PC-3 (cell line): ENCODE measurements at places on chromosomes 1 and 21. TPM values are rescaled to one million over a fixed set of nuclear protein-coding genes. Genes with fewer than 3 reads are reported as not detected.
A peak's percentile ranks its signal among the peaks of the same experiment; 100 is the strongest.

- no peak for DNase-seq
Measured at GRCh38 chr1:94528299-94528698, 13.3 kb downstream of the F3 start.

- no peak for DNase-seq
Measured at GRCh38 chr21:15761507-15762100, 31.8 kb downstream of the USP25 start.

AIM2 gene
- not detected in 2 replicates for total RNA-seq

GRCh38 chr1:184492536-184492935 lies 105.7 kb downstream of the C1orf21 start:
- DNase-seq = no peak

DNA sequence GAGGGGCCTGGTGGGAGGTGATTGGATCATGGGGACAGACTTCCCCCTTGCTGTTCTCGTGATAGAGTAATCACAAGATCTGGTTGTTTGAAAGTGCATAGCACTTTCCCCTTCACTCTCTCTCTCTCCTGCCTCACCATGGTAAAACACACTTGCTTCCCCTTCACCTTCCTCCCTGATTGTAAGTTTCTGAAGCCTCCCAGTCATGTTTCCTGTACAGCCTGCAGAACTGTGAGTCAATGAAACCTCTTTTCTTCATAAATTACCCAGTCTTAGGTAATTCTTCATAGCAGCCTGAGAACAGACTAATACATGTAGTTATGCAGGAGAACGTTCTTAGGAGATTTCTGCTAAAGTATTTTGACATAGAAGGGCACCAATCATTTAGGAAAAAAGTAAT lies 59.9 kb upstream of the FBXO28 start:
- no peak for DNase-seq

DNA sequence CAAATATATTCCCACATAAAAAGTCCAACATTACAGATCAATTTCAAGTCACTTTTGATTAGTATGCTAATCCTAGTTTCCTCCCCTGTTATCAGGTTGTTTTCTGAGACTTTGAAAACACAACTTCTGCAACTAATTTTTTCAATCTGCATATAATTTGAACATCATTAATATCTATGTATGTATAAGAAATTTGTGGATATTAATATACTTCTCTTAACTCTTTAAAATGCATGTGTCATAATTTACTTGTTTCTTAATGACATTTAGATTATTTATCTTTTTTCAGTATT lies 48.6 kb downstream of the EXO1 start:
- no peak for DNase-seq

GRCh38 chr1:193060938-193061337 lies 1.5 kb downstream of the RO60 start:
- no peak for DNase-seq

RPTN gene
- total RNA-seq = not detected in 2 replicates

- DNase-seq = no peak
Measured at GRCh38 chr21:28167366-28167765, 825.3 kb downstream of the LTN1 start.

KCNJ9 gene
- total RNA-seq = not detected in 2 replicates

- no peak for DNase-seq
Measured at GRCh38 chr1:68511254-68511653, 14.4 kb upstream of the DEPDC1 start.

TTC22 gene
- 21.8 and 31.3 TPM in 2 replicates for total RNA-seq

DNA sequence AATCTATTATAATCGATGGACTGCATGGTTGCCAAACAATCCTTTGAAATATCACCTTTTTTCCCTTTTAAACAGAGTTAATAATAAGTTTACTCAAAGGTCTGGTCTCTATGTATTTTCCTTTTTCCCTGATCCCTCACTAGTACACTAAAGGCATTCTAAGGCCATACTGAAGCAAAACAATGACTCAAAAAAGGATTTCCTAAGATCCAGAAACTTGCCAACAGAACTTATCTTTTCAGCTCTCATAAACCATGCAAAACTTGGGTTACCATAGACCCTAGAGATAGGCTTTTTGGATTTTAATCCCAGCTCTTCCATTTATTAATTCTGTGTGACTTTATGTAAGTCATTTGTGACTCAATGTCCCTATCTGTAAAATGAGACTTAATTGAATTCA lies 77.1 kb downstream of the IFI44 start:
- no peak for DNase-seq

PTCH2 gene
- total RNA-seq = 0.12 TPM in 1 of 2 replicates, not detected in the other

- peak; percentile 97 for DNase-seq
Measured at GRCh38 chr1:115210302-115210711, 121.0 kb upstream of the TSPAN2 start.

GRCh38 chr1:241697640-241698018 lies 45.5 kb downstream of the WDR64 start:
- DNase-seq = no peak

GRCh38 chr1:66374148-66374547 lies 159.8 kb upstream of the SGIP1 start:
- DNase-seq = no peak

GRCh38 chr1:225257081-225257480 lies 170.8 kb downstream of the LBR start:
- no peak for DNase-seq

DNA sequence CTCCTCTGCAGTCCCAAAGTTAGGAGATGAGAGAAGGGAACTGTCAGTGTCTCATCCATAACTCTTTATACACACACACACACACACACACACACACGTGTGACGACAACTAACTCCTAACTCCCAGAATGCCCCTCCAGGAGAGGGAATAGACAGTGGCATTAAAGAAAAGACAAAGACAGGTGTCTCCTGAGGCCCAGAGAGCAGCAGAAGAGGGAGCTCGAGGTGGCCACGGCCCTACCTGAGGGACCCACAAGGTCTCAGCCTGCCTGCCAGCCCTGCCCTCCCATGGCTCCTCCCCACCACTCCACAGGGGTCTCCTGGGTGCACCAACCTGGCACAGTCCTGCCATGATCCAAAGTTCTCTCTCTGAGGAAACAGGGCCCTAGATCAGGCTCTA lies 1.6 kb upstream of the PHLDA3 start:
- no peak for DNase-seq

- no peak for DNase-seq
Measured at GRCh38 chr1:57832612-57833011, 408.8 kb upstream of the DAB1 start.

LIN28A gene
- total RNA-seq = not detected in 2 replicates

VSIG8 gene
- 0.29 and 0.47 TPM in 2 replicates for total RNA-seq

DNA sequence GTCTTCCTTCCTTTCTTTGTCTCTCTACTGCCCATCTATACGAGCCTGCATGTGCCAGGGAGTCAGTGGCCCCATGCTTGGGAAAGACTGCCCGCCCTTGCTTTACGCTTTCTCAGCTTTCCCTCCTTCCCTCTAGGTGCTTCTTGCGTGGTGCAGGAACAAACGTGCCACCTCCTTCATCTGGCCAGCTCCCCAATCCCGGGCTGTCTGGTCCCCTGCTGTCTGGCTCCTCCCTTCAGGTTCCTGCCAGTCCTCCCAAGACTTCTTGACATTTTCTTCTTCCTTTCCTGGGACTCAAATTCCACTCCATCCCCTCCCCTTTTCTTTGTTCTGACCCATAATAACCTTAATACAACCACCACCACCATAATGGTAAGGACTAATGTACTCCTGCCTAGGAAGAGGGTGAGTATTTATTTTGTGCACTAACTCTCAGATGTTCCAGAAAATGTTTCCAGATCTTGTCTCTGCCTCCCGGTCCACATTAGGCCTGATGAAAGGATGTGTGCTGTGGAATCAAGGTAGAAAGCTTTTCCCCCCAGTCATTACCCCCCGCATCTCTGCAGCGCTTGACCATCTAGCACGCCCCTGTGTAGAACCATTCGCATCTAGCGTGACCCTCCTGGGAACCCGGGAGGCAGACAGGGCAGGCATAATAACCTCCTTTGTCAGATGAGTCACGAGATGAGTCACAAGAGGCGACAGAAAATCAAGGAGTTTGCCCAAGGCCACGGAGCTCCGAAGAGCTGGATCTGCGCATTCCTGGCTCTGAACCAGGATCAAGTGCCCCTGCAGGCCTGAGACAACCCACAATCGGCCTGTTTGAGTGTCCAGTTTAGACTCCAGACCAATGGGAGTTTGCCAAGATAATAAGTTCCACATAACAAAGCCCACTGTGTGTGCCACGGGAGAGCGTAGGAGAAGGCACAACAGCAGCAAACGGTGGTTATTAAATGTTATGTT lies 60.1 kb upstream of the NEK2 start:
- DNase-seq = peak; percentile 99

- DNase-seq = no peak
Measured at GRCh38 chr1:176720838-176721237, 257.9 kb downstream of the PAPPA2 start.

S100B gene
- not detected in 2 replicates for total RNA-seq

GRCh38 chr1:93653656-93654055 lies 28.0 kb downstream of the BCAR3 start:
- DNase-seq = no peak

GRCh38 chr21:40706806-40707655 lies 139.9 kb downstream of the DSCAM start:
- no peak for DNase-seq

PROK1 gene
- total RNA-seq = not detected in 2 replicates

- DNase-seq = no peak
Measured at GRCh38 chr1:11071463-11072215, 11.8 kb upstream of the SRM start.

AMPD1 gene
- not detected in 2 replicates for total RNA-seq

LCA5L gene
- 0.40 and 0.98 TPM in 2 replicates for total RNA-seq

DNA sequence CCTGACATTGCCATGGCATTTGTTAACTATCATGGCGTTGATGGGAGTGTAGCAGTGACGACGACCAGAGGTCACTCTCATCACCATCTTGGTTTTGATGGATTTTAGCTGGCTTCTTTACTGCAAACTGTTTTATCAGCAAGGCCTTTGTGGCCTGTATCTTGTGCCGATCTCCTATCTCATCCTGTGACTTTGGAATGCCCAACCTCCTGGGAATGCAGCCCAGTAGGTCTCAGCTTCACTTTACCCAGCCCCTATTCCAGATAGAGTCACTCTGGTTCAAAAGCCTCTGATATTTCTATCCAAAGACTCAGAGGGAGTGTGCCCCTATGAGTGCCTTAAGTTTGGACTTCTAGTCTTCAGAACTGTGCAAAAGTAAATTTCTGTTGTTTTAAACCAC lies 130.1 kb downstream of the ADAMTS1 start:
- no peak for DNase-seq

GRCh38 chr1:100440075-100440809 lies 87.9 kb downstream of the CDC14A start:
- no peak for DNase-seq

- no peak for DNase-seq
Measured at GRCh38 chr1:177812144-177812543, 157.7 kb downstream of the SEC16B start.

- peak; percentile 61 for DNase-seq
Measured at GRCh38 chr1:168585191-168585590, 8.8 kb downstream of the XCL1 start.

DNA sequence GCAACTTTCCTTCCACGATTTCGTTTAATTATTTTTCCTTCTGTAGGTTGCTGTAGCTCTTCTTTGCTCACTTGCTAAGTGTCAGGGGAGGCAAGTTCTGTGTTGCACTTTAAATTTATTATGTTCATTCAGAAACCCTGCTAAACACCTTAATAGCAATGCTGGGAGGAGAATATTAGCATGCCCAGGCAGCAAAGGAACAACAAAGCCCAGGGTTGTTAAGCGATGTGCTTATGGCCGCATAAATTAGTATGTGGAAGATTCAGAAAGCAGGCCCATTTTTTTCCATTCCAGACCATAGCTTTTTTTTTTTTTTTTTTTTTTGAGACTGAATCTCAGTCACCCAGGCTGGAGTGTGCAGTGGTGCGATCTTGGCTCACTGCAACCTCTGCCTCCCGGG lies 151.3 kb downstream of the BACH1 start:
- DNase-seq = no peak

S100A5 gene
- total RNA-seq = 2.5 and 6.3 TPM in 2 replicates

TSPAN2 gene
- 1.3 and 1.7 TPM in 2 replicates for total RNA-seq

DNA sequence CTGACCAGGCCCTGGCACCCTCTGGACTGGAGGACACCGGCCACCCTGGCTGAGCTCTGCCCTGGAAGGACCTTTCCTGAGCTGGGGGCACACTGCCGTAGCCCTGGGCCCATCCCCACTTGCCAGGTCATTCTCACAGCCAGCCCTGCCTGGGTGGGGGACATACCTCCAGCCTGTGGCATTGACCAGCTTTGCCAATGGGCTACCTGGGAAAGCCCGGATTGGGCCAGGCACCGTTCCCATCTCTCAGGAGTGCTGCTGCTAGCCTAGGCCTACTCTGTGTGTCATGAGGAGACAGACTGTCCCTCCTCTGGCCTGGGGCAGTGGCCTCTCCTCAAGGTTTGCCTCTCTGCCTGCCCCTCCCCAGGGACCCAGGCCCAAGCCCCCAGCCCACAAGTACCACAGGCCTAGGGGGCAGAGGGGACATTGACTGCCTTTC lies 40.0 kb downstream of the COQ8A start:
- no peak for DNase-seq

- DNase-seq = peak; percentile 89
Measured at GRCh38 chr1:162023547-162024501, at the start of gene OLFML2B. Gene OLFML2B (minus strand): TSS chr1:162023869. CDS start chr1:162023430, 439 bp downstream.

DNA sequence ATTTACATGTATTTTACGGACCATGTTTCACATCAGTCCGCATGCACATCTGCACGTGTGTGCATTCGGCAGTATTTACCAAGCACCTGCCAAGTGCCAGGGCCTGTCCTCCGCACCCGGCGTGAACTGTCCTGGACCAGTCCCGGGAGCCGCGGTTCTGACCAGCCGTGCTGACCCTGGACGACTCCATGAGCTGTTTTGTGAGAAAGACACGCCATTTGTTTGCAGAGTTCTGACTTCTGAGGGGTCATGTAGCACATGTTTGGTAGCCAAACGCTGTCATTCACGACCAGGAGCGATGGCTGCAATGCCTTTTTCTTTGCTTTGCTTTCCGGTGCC lies 3.3 kb upstream of the OLIG2 start:
- no peak for DNase-seq

- DNase-seq = peak; percentile 87
Measured at GRCh38 chr21:40507978-40508377, 339.0 kb downstream of the DSCAM start.

GSTM2 gene
- total RNA-seq = 29.0 and 38.6 TPM in 2 replicates

- no peak for DNase-seq
Measured at GRCh38 chr21:45055861-45056260, 18.5 kb upstream of the ADARB1 start.

CYYR1 gene
- not detected in 2 replicates for total RNA-seq

MNDA gene
- total RNA-seq = not detected in 2 replicates

DNA sequence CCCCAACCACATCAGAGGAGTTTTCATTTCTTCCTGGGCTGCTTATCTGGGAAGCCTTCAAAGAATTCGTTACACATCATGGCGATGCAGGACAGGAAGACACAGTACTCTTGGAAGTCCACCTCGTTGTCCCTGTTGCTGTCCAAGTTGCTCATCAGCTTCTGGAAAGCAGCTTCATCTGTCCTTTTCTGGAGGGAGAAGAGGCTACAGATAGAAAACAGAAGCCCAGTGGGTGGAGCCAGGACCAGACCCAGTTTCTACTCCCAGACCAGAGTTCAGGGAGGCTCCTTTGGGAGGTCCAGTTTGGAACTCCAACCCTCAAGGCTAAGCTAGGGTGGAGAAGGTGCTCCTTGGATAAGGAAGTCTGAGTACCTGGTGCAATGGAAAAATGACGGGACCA lies 1.9 kb downstream of the S100A4 start:
- no peak for DNase-seq
